Fibroblast of mammary gland (primary cell): ENCODE measurements at places on chromosomes 2 and 18.

DNA sequence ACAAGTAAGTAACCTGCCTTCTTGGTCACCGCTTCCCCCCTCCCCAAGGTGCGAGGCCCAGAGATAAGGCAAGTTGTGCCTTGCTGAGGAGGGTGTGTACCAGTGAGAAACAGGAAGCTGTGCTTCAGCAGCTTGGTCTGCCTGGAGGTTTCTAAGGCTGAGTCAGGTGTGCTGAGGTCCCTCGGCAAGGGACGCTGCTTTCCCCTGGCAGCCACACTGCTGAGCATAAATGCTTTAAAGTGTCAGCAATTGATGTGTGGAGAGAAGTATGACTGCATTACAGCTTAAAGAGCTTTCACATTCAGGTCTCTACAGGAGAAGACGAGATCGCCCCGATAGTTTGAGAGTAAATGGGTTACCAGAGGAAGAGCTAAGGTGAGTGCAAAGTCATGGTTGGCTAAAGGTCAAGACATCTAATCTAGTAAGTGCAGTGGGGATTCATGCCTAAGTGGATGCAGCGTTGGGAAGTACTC is 86.9 kb downstream of the LIMS1 start:
- no peak for DNase-seq

- no peak for DNase-seq
These were observed 2.1 kb upstream of the PUM2 start for GRCh38 chr2:20352581-20353216.

- no peak for DNase-seq
These were observed 80.7 kb downstream of the EPAS1 start for GRCh38 chr2:46377666-46378560.

GRCh38 chr18:22168360-22168921 is 948 bp upstream of the GATA6 start:
- DNase-seq = no peak

DNA sequence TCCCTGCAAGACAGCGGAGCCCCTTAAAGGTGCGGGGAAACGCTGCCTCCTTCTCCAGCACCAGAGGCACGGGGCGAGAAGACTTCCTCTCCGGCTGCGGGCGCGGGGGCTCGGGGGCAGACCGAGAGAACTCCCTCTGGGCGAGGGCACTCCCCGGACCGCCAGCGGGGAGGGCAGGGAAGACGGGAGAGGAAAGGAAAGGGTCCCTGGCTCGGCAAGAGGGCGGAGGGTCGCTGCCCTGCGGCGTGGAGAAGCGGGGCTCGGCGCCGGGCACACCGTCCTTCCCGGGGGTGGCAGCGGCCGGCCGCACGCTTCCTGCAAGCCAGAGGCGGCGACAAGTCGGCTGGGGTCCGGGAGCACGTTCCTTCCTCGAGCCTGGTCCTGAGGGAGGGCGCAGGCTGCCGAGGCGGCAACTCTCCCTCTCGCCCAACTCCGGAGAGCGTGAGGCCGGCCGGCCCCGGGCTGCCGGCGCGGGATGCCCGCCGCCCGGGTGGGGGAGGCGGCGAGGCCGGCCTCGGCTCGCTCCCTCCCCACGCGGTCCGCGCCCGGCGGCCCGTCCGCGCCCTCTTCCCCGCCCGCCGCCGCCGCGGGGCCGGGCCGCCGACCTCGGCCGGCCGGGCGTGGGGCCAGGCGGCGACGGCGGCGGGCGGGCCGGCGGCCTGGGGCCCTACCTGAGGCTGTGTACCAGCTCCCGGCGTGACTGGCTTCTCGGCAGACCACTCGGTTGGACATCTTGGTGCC is 1.1 kb downstream of the MEMO1 start:
- no peak for DNase-seq
